Activated naive CD8-positive, alpha-beta T cell treated with anti-CD3 and anti-CD28 coated beads, Interleukin-2, amount 50 U/mL, for 16 hours (primary cell): ENCODE measurements at places on chromosomes 1 and 21.

- DNase-seq, result no peak
Measured at GRCh38 chr1:204041803-204042505, 31.0 kb upstream of the SOX13 start.

DNA sequence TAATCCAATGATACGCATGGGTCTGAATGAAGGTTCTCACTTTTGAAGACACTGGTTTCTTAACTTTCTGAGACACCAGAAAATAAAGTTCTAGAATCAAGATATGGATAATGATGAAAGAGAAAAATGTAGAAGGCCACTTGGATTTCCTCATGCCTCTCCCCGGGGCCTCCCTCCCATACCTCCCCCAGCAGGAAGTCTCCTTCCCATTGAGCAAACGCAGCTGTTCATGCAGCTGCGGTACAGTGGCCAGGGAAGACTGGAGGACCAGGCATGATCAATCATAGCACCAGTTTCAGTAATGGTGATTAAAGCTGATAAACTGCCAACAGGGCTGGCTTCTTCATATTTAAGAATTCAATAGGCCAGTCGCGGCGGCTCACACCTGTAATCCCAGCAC is 10.9 kb upstream of the UBR4 start:
- no peak for DNase-seq

DNA sequence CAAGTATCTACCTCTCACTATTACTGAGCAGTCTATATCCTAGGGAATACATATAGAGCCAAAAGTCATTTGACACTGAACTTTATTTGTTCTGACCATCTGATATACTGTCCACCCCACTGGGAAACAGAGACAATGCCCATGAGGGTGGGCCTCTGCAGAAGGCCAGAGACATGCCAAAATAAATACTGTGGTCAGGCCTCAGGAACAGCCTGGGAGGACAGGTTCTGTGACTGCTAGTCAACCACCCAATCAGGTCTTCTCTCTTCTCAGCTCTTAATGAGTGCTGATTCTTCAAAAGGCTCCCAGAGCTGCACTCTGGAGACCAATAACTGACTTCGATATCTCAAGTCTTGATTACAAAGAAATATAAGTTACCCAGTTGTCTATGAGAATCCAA is 5.5 kb upstream of the ANKRD35 start:
- no peak for DNase-seq

DNA sequence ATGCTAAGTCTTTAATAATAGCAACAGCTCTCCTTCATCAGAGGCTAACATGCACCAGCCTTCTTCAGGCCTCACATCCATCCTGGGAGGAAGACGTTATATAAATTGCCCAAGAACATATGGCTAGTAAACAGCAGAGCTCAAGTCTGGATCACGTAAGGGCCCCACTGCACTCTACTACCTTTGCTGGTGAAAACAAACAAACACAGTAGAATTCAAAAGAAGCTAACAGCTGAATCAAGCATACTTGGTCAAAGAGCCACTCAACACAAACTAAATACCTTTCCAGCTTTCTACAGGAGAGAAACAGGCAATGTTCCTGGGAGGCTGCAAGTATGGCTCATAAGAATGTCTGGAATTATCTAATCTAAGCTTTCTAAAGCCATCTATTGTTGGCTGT is 66.0 kb downstream of the WLS start:
- DNase-seq, result no peak

- no peak for DNase-seq
Measured at GRCh38 chr21:44784810-44785209, 16.8 kb downstream of the UBE2G2 start.

DNA sequence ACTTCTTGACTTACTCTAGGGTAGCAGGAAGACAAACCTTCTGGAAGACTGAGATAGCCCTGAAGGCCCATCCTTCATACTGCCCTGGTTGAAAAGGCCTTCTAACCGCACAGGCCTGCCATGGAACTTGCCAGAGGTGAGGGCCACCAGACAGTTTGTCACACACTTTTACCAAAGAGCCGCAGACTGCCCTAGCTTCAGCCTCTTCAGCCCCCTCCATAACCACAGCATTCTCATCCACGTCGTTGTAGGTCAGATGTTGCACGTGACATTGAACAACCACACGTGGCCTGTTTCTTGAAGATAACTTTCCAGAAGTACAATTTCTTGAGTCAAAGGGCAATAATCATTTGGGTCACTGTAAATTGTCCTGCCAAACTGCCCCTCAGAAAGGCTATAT is 18.9 kb downstream of the ZNF362 start:
- DNase-seq, result no peak

DNA sequence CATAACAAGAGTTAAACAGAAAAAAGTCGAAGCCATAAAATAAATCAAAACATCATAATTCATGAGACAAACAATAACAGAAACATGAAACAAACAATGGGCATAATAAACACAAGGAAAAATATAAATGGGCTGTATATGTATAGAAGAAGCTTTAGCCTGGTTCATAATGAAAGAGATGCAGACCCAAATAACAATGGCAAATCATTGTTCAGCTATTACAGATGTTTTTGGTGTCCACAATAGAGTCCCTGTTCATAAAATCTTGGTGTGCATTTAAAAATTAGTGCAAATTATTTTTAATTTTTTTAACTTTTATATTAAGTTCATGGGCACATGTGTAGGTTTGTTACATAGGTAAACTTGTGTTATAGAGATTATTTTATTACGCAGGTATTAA is 1185.9 kb upstream of the B3GALT2 start:
- no peak for DNase-seq

GRCh38 chr1:113813218-113813617 is 942 bp upstream of the RSBN1 start:
- no peak for DNase-seq

- no peak for DNase-seq
Measured at GRCh38 chr21:46171996-46172862, 12.0 kb downstream of the SPATC1L start.

GRCh38 chr1:91609551-91609950 is 108.9 kb downstream of the CDC7 start:
- DNase-seq, result no peak

DNA sequence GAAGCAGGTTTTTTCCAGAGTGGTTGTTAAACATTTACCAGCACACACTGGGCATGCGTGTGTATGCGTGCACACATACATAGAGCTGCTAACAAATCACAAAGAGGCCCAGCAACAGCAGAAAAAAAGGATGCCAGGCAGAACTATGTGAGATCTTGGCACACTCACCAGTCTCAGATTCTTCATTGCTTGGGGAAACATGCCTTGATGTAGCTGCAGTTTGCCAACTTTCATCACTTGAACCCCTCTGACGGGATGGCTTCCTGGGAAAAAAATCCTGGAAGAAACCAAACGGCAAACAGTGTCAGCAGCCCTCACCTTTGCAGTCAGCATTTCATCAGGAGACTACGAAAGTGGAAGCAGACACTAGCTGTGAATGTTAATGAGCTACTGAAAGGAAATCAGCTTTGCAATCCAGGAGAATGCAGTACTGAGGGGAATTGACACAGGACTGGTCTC is 609.1 kb downstream of the KIF26B start:
- DNase-seq, result no peak

DNA sequence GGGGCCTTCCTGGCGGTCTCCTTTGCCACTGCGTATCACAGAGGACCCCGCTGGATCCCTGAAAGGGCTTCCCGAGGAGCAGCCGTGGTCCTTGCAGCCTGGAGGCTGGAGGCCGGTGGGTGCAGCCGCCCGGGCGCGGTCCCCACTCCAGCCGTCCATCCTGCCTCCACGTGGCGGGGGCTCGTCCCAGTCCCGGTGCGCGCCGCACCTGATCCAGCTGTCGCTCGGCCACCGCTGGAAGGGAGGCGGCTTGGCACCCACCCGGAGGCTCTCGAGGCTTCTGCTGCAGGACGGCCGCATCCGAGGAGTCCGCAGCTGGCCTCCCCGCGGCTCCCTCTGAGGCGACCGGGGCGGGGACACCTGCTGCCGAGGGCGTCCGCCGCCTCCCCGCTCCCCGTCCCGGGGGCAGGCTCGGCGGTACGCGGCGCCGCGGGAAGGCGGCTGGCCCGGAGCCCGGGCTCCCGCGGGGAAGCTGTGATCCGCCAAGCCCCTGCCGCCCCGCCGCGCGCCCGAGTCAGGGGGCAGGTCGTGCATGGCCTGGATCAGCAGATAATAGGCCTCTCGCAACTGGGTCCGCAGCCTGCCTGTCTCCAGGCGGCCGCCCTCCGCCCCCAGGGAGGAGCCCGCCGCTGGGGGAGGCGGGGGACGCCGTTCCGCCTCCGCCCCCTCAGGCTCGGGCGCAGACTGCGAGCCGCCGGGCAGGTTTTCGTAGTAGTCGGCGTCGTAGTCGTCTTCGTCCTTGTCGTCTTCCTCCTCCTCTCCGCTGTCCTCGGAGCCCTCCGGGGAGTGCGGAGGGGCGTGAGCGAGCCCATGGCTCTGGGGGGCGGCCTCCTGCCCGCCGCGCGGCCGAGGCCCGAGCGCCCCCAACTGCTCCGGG is at the start of gene SYDE2:
Gene SYDE2, minus strand, starts transcription at position 554 of the 877 bp plus-strand sequence. Its CDS starts 20 bp downstream, at position 534.
- DNase-seq, result peak; percentile 52
